ENCODE measurements at places on chromosomes 2 and 18.

DNA sequence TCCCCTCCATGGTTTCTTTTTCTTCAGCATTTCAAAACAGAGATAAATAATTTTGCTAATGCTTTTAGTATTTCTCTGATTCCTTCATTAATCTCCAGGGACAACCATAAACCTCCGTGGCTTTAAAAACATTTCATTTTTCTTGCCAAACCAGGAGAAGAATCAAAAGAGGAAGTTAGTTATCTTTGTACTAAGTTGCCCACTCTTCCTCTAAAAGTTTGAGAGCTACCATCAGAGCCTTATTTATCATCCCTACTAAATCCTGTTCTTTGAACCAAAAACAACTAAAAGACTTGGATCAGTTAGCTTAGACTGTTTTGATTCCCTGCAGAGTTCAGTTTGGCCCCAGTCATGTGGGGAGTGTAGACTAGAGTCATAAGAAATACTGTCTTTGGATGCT, 208.4 kb downstream of the SETBP1 start:
- no peak for DNase-seq

- DNase-seq = no peak
These were observed 403.2 kb upstream of the KLHL29 start for GRCh38 chr2:22981785-22982184.

DNA sequence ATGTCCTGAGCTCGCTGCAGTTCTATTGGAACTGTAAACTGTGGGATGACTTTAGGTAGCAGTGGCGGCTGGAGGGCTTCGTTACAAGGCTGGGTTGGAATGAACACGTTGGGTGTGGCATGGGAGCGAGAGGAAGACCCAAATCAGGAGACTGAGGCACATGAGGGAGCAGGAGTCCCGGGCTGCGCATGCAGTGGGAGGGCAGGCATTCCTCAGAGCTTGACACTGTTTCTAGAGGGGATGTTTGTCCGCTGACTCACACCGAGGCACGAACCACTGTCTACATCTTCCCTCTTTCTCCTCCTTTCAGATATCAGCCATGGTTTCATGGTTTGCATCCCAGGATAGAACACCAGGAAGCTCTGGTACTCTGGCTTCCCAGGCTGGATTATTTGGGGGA, 40.6 kb upstream of the LAMA1 start:
- no peak for DNase-seq

DNA sequence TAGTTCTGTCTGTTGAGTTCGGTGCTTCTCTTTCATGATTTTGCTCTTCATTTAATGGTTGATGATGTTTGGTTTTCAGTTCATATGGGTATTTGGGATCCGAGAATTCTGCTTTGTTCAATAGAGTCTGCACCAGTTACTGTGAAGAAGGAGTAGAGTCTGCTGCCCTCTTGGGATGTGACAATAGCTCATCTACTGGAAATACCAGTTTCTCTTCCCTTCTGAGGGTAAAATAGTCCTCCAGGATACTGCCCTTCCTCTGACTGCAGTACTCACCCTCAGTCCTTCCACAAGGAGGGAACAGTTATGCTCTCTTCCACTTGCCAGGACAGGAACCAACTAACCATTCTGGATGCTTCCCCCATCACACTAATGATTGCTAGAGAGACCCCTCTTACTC, 12.5 kb upstream of the TNFAIP6 start:
- no peak for DNase-seq

GRCh38 chr2:212659441-212659840, 120.8 kb upstream of the ERBB4 start:
- DNase-seq = no peak

DNA sequence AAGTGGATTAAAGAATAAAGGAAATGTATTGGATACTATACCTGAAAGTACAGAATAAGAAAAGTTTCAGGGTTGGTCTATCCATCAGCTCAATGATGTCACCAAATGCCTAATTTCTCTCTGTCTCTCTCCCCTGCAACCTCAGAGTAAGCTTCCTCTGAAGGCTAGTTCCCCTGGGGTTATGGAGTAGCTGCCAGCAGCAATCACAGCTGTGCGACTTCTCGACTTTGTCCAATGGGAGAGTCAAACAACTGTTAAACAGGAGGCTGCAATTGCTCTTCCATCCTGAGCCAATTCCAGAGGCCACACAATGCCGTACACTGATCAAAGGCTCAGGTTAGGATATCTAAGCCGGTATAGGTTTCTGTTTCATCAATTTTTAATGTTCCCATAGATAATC, 95.3 kb upstream of the FANCL start:
- DNase-seq = no peak

DNA sequence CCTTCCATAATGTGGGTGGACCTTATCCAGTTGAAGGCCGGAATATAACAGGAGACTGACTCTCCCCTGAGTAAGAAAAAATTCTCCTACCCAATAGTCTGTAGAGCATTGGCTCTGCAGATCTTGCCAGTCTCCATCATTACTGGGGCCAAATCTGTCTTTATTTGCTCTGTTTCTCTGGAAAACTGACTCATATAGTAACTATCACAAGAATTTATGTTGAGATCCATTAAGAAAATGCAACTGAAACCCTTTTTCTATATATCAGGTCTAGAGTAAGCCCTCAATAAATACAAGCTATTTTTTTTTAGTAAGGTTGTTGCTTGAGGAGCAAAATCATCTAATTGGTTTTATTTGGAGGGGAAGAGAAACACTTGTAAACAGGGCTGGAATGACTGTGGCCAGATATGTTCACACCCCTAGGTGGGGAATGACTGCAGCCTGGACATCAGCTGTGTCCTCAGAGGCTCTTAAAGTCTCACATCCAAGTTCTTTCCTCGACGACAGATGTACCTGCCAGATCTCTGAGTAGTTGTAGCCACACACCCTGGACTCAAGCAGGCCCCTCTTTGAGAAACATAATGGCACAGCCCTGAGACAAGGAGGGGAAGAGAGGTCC, 339.7 kb downstream of the TNS1 start:
- no peak for DNase-seq

DNA sequence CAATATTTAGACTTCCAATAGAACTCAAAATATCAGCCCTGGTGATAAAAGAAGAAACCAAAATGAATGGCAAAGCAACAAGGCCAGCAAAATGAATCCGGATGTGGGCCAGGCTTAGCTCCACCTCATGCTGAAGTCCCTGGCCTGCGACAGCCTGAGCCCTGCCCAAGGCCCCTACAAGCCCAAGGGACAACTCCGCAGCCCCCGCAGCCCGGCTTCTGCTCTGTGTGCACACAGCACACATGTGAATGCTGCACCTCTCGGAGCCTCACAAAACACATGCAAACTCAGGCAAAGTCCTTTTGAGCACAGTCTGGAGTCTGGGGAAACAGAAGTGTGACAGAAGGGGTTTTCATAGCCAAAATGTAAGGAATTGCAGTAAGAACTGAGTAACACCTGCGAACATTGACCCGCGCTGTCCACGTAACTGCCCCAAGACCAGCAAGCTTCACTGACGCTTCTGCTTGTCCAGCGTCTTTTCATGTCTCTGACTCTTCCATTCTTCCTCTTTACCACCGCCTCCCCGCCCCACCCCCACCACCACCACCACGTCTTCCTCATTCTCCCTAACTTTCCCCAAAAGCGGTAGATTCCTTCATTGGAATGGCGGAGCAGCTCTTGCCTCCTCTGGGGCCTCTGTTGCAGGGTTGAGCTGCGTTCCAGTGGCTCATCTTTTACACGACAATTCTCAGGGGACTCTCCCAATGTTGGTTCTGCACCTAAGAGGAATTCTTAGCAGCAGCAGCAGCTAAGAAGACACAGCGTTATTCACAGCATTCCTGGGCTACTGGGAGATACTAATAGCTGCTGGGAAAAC, 136.4 kb upstream of the COPS8 start:
- DNase-seq = no peak

DNA sequence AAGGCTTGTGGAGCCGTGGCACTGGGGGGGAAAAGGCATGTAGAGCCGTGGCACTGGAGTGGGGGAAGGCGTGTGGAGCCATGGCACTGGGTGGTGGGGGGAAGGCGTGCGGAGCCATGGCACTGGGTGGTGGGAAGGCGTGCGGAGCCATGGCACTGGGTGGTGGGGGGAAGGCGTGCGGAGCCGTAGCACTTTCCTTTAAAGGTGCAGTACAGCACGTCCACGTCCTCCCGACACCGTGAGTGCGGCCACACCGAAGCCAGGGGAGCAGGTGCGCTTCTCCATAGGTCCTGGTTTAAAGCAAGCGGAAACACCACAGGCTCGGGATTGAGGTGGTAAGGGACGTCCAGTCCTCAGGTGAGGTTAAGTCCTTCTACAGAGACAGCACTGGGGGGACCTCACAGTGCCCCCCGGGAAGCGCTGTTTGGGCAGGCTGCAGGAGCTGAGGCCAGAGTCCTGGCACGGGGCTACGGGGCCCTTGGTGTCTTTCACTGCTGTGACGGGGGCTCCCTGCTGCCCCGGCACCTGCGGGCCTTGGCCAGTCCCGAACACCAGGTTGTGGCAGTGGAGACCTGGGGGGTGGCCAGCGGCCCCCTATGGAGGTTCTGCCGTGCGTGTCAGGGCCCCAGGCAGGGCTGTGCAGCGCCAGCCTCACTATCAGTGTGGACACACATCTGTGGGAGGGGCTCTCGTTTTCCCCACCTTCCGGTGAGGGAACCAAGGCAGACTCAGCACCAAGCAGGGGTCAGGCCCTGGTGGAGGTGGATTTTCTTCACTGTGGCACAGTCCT, 93.0 kb upstream of the CTDP1 start:
- DNase-seq = no peak

DNA sequence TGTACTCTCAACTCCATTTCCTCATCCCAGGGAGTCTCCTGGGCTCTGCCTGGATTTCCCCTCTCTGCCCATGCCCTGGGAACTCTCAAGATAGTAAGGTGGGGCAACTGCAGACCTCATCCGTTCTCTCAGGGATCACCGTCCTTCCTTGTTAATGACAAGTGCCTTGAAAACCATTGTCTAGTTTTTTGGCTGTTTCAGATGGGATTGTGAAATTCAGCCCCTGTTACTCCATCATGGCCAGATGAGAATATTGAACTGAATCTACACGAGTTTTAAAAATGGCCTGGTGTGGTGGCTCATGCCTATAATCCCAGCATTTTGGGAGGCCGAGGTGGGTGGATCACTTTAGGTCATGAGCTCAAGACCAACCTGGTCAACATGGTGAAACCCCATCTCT, 665 bp upstream of the HRH4 start:
- DNase-seq = no peak

GRCh38 chr2:148900350-148900837, 25.4 kb downstream of the KIF5C start:
- no peak for DNase-seq

DNA sequence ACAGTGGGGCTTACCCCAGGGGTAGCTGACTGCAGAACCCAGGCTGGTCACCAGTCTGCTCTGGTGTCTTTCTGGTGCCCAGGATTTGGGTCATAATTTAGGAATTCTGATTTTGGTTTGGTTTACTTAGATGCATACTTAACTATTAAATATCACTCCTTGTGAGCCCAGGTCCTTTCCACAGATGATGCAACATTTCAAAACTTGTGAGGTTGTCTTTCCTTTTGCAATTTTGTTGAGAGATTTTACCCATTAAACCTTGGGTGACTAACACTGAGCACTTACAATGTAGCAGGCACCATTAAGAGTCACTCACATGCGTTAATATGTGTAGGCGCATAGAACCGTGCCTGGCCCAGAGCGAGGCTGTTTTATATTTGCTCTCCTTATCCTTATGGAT, 61.8 kb upstream of the RPL31 start:
- DNase-seq = no peak

DNA sequence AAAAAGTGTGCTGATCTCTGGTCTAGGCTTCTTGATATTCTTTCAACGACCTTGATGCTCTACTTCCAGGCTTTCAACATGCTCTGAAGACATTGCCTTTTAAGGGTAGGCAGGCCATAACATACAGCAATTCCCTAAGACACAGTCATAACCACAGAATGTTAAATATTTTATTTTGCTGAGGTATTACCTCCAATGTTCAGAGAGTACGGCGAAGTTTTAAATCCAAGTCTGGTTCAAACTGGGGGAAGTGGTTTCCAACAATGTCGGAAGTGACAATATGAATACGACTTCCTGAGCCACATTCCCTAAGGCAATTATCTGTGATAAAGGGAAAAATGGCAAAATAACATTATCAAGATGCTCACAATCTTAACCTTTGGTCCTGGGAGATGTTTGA, 1077.9 kb upstream of the PIK3C3 start:
- DNase-seq = no peak

DNA sequence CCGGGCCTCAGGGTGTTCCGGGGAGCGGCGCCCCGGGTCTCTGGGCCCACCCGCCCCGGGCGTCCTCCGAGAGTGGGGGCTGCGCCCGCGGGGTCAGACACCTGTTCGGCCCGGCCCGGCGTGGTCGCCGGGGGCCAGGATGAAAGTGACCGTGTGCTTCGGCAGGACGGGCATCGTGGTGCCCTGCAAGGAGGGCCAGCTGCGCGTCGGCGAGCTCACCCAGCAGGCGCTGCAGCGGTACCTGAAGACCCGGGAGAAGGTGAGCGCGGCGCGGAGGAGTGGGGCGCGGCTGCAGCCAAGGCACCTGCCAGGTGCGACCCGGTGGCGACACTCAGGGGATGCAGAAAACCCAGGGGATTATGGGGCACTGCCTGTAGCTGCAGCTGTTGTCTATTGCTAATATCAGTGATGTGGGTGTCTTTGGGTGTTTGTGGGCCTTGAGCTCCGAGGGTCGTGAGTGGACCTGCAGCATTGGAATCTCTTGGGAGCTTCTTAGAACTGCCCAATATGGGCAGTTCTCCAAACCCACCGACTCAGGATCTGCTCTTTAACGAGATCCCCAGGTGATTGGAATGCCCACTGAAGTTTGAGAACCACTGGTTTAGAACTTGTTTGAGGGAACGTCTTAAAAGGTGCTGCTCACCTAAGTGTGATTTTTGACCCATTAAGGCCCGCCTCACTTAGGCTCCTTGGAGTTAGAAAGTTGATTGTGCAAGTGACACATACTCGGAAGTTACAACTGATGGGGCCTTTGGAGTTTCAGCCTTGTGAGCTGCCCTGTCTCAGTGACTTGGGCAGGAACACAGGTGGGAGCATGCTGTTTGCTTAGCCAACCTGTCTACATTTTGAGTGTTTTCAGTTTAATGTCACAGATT, 823 bp downstream of the PARD3B start:
- peak; percentile 6 for DNase-seq

DNA sequence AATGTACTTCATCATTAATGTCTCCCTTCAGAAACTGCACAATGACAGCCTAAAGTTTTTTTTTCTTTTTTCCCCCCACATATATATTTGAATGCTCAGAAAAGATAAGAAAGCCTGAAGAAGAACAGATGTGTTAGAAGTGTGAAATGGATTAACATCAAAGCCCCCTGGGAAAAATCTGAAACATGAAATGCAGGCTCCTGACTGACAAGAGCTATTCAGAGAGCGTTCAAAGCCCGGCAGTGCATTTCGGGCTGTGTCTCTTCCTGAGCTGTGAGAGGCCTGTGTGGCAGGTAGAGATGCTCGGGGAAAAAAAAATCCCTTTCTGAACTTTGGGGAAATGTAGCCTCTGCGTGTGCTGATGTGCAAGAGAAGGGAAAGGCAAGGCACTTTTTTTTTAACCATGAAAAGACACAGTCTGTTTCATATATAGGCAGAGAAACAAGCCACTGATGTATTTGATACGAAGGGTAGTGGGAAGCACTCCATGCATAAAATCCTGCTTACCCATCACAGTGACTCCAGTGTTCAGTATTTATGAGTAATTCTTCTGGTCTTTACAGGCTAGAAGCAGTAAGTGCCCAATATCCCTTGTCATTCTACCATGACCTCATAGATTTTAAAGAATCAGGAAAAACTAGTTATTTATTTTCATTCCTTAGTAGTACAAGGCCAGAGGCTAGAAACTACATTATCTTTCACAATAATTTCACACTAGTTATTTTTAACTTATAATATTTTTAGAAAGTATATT, 1574.2 kb upstream of the PIK3C3 start:
- DNase-seq = no peak
